Naive thymus-derived CD4-positive, alpha-beta T cell (primary cell): ENCODE measurements at places on chromosomes 7 and 10. TPM values are rescaled to one million over a fixed set of nuclear protein-coding genes. Genes with fewer than 3 reads are reported as not detected.
A peak's percentile ranks its signal among the peaks of the same experiment; 100 is the strongest.

Gene COL1A2
- polyA plus RNA-seq: not detected

Gene ABCC2
- polyA plus RNA-seq: 0.95 TPM

Gene ZMIZ2
- polyA plus RNA-seq: 4.4 TPM

GRCh38 chr10:3886641-3887251, 101.7 kb upstream of the KLF6 start:
- H3K4me3 ChIP-seq: no peak overlapping the region
- H3K36me3 ChIP-seq: no peaks in the 10 kb centered on the region
- no peak overlapping the region for H3K27ac ChIP-seq
- no peaks in the 10 kb centered on the region for H3K27me3 ChIP-seq

Gene CYP2W1
- not detected for polyA plus RNA-seq

DNA sequence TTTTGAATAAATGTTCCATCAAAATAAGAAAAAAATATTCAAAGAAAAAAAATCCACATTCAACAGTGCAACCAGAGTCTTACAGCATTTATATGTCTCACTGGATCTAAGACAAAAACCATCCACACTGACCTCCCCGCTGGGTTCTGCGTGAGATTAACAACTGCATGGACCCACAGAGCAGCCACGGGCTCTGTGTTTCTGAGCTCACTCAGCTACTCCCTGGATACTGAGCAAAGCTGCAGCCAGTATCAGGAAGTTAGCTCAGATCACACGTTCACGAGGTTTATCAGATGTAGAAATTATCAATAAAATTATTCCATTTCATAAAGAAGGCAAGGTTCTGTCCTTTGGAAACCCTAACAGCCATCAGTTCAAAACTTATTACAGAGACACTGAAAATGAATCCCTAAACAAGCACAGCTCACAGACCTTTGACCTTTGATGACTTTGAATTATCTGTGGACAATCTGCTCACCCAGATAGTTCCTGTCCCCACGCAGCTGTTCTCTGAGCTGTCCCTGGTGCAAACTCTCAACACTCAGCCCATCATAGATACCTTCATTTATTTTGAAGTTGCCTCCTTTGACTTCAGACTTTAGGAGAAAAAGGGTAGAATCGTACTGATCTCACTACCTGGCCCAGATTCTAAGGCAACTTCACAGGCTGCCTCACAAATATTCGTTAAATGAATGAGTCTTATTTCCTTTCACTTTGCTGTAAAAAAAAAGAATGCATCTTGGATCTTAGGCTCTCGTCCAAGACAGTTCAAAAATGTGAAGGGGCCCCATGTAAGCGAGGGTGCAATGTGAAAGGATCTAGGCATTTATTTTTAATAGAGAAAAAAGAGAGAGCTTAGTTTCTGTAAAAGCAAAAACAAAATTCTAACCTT, 67.7 kb upstream of the SVIL start:
- peaks cover 7% of the 10 kb centered on the region for H3K4me1 ChIP-seq
- DNase-seq: peak; percentile 19
- no peaks in the 10 kb centered on the region for H3K36me3 ChIP-seq
- H3K27ac ChIP-seq: peak overlapping the region; percentile 68

- no peak overlapping the region for H3K4me3 ChIP-seq
- no peak for DNase-seq
- H3K36me3 ChIP-seq: peaks cover 8% of the 10 kb centered on the region
- no peaks in the 10 kb centered on the region for H3K27me3 ChIP-seq
- H3K4me1 ChIP-seq: peaks cover 3% of the 10 kb centered on the region
- H3K27ac ChIP-seq: no peak overlapping the region
Measured at GRCh38 chr10:62071846-62072281, 170.4 kb downstream of the ARID5B start.

DNA sequence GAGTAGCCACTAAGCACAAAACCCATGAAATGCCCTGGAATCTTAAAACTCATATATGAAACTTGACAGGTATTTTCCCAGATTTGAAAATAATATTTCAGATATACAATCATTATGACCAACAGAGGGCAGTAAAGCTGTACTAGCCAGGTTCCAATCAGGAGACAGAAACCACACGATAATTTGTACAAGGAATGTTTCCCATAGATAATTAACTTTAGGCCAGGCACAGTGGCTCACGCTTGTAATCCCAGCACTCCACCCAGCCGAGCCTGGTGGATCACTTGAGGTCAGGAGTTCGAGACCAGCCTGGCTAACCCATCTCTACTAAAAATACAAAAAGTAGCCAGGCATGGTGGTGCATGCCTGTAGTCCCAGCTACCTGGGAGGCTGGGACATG, 31.0 kb upstream of the NUB1 start:
- no peak overlapping the region for H3K4me3 ChIP-seq
- H3K27ac ChIP-seq: no peak overlapping the region
- no peaks in the 10 kb centered on the region for H3K27me3 ChIP-seq
- no peaks in the 10 kb centered on the region for H3K4me1 ChIP-seq
- DNase-seq: peak; percentile 10
- no peaks in the 10 kb centered on the region for H3K36me3 ChIP-seq

DNA sequence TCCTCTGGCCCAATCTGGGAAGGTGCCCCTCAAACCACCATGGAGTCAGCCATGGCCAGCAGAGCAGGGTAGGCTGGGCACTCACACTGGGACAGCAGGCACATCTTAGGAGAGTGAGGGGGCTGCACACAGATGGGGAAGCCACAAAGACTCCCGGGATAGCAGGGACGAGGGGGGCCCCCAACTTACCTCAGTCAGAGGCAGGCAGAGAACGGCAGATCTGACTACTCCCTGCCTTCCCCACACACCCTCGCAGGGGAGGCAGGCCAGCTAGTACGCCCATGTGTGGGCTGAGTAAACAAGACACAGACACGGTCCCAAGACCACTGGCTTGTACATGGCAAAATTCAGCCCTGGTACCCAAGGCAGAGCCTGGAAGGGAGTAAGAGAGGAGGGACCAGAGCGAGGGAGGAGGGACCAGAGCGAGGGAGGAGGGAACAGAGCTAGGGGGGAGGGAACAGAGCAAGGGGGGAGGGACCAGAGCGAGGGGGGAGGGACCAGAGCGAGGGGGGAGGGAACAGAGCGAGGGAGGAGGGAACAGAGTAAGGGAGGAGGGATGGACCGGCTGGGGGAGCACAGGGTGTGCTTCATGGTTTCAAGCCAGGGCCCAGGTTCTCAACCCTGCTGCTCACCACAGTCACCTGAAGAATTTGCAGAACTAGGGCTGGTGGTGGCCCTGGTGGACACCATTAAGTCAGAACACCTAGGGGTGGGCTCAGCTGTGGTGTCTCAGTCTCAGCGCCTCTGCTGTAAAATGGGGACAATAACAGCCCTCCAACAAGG, 73.8 kb downstream of the RGS10 start:
- no peak overlapping the region for H3K4me3 ChIP-seq
- no peaks in the 10 kb centered on the region for H3K27me3 ChIP-seq
- peaks cover 16% of the 10 kb centered on the region for H3K4me1 ChIP-seq
- no peaks in the 10 kb centered on the region for H3K36me3 ChIP-seq

Gene HYAL4
- not detected for polyA plus RNA-seq

GRCh38 chr10:96380821-96381220, 22.0 kb upstream of the OPALIN start:
- H3K27ac ChIP-seq: no peak overlapping the region
- H3K4me3 ChIP-seq: no peak overlapping the region
- no peaks in the 10 kb centered on the region for H3K4me1 ChIP-seq
- DNase-seq: no peak
- H3K36me3 ChIP-seq: no peaks in the 10 kb centered on the region

- no peak overlapping the region for H3K4me3 ChIP-seq
- no peak for DNase-seq
- no peaks in the 10 kb centered on the region for H3K36me3 ChIP-seq
- H3K4me1 ChIP-seq: no peaks in the 10 kb centered on the region
- H3K27ac ChIP-seq: no peak overlapping the region
Measured at GRCh38 chr10:14399641-14400040, 68.9 kb upstream of the FRMD4A start.

- H3K27me3 ChIP-seq: no peaks in the 10 kb centered on the region
- no peaks in the 10 kb centered on the region for H3K36me3 ChIP-seq
- H3K27ac ChIP-seq: no peak overlapping the region
- no peak for DNase-seq
- H3K4me1 ChIP-seq: no peaks in the 10 kb centered on the region
- H3K4me3 ChIP-seq: no peak overlapping the region
Measured at GRCh38 chr7:25493805-25494366, 265.6 kb upstream of the NPVF start.

Gene FFAR4
- not detected for polyA plus RNA-seq

DNA sequence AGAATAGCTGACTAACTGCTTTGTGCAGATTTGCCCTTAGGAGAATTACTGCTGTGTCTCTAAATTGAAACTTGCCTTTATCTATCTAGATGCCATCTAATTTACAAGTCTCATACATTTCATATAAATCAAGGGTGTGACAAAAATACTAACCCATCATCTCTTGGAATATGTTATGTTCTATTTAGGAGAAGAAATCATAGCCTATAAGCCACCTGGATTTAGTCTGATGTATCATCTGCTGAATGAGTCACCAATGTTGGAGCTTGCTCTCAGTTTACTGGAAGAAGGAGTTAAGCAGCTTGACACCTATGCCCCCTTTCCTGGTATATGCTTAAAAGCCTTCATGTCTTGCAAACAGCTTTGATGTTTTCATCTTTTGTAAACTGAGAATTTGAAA, 43.5 kb downstream of the NUP205 start:
- DNase-seq: no peak
- no peak overlapping the region for H3K27ac ChIP-seq
- no peaks in the 10 kb centered on the region for H3K27me3 ChIP-seq
- H3K4me1 ChIP-seq: no peaks in the 10 kb centered on the region
- no peak overlapping the region for H3K4me3 ChIP-seq
- peaks cover 8% of the 10 kb centered on the region for H3K36me3 ChIP-seq

DNA sequence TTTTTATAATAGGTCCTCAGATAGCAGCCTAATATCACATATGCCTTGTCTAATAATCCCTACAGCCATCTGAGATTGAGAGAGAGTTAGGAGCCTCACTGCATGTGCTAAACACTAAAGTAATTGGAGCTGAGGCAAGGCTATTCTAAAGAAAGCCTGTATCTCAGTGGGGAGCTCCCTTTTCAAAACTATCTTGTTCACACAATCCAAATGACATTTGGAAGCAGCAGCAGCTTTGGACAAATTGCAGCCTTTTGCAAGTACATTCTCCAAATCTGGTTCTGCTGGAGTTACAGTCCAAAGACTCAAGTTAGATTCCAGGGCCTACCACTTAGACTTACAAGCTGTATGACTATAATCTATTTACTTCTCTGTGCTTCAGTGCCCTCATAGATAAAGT, 104.5 kb downstream of the MACC1 start:
- no peak overlapping the region for H3K4me3 ChIP-seq
- H3K27me3 ChIP-seq: no peaks in the 10 kb centered on the region
- H3K4me1 ChIP-seq: no peaks in the 10 kb centered on the region
- DNase-seq: no peak
- H3K27ac ChIP-seq: no peak overlapping the region

- DNase-seq: no peak
- peak overlapping the region; percentile 22 for H3K27ac ChIP-seq
- peaks cover 12% of the 10 kb centered on the region for H3K4me1 ChIP-seq
- no peak overlapping the region for H3K4me3 ChIP-seq
Measured at GRCh38 chr10:80520661-80521470, 16.8 kb upstream of the SH2D4B start.

DNA sequence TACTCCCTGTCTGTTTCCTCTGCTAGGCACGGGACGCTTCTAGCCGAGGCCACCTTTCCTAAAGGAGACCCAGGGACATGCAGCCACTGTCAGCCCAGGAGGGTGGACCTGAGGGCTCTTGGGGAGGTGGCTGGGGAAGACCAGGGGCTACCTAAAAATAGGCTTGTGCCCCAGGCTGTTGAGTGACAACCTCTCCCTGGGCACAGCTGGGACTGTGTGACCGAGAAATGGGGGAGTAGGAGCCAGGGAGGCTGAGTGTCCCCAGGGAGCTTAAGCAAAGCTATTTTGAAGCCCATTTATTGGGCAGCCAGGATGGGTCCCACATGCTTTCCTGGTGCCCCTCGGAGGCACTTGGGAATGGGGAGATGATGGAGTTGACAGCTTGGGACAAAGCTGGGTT, 63.8 kb downstream of the CALML3 start:
- no peaks in the 10 kb centered on the region for H3K4me1 ChIP-seq
- no peaks in the 10 kb centered on the region for H3K36me3 ChIP-seq
- H3K4me3 ChIP-seq: no peak overlapping the region
- no peak overlapping the region for H3K27ac ChIP-seq

DNA sequence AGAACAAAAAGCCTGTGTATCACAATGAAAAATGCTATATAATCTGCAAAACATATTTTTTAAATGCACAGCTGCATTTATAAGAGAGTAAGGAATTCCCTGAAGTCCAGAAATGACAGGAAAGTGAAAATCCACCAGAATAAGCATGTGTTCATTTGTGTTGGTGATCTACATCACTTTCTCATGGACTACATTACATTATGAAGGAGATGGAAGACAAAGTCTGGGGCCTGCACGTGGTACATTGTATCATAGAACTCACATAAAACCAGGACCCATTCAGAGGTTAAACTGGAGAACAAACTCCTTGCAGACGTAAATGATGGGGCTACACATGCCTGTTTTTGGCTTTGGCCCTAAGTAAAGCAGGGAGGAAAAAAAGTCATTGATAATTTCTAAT, 16.4 kb downstream of the IFIT3 start:
- no peak for DNase-seq
- H3K27ac ChIP-seq: no peak overlapping the region
- H3K27me3 ChIP-seq: no peaks in the 10 kb centered on the region
- H3K4me3 ChIP-seq: no peak overlapping the region
- H3K4me1 ChIP-seq: no peaks in the 10 kb centered on the region

DNA sequence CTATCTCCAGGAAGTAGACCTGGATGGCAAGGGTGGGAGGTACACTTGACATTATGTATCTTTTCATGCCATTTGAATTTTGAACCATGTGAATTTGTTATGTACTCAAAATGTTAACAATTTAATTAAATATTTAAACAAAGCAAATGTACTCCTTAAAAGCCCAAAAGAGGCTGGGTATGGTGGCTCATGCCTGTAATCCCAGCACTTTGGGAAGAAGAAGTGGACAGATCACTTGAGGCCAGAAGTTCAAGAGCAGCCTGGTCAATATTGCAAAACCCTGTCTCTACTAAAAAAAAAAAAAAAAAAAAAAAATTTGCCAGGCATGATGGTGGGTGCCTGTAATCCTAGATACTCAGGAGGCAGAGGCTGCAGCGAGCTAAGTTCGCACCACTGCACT, 136.9 kb upstream of the ASAH2 start:
- H3K4me1 ChIP-seq: no peaks in the 10 kb centered on the region
- no peak overlapping the region for H3K4me3 ChIP-seq
- DNase-seq: no peak
- no peaks in the 10 kb centered on the region for H3K36me3 ChIP-seq

DNA sequence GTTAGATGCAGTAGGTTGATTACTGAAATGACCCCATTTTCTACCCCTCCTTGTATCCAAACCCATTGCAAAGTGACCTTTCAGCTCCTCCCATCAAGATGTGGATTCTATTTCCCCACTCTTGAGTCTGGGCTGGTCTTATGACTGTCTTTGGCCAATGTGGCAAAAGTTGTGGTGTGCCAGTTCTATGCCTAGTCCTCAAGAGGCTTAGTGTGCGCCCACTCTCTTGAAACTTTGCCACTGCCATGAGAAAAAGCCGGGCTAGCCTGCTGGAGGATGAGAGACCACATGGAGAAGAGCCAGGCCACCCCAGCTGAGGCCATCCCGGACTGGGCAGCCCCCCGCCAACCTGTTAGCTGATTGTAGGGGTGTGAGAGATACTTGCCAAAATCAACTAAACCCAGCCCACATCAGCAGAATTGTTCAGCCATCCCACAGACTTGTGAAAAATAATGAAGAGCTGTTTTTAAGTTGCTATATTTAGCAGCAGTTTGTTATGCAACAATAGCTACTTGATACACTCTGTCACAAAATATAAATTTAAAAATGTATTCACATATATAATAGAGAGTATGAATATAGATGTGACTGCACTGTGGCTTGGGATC, 131.0 kb upstream of the PALS2 start:
- DNase-seq: no peak
- H3K27me3 ChIP-seq: no peaks in the 10 kb centered on the region
- no peak overlapping the region for H3K4me3 ChIP-seq
- no peak overlapping the region for H3K27ac ChIP-seq
- H3K36me3 ChIP-seq: no peaks in the 10 kb centered on the region
- H3K4me1 ChIP-seq: no peaks in the 10 kb centered on the region
